ENCODE measurements at places on chromosomes 2 and 18. TPM values are rescaled to one million over a fixed set of nuclear protein-coding genes. Genes with fewer than 3 reads are reported as not detected.

The TRABD2A gene
- total RNA-seq = 101 TPM

The RESP18 gene
- total RNA-seq = not detected

The DHRS9 gene
- 206 TPM for total RNA-seq

The CSRNP3 gene
- 2.7 TPM for total RNA-seq

The RPRM gene
- not detected for total RNA-seq

The PDCL3 gene
- total RNA-seq = 19.6 TPM

The PSD4 gene
- total RNA-seq = 68.4 TPM

The SPATA3 gene
- not detected for total RNA-seq

The REG3G gene
- total RNA-seq = not detected

The RAB27B gene
- 9.7 TPM for total RNA-seq
